Stimulated activated CD4-positive, alpha-beta T cell treated with anti-CD3 and anti-CD28 coated beads, Interleukin-4, amount 100 ng/mL, for 24 hours (primary cell): ENCODE measurements at places on chromosomes 11 and 22.

DNA sequence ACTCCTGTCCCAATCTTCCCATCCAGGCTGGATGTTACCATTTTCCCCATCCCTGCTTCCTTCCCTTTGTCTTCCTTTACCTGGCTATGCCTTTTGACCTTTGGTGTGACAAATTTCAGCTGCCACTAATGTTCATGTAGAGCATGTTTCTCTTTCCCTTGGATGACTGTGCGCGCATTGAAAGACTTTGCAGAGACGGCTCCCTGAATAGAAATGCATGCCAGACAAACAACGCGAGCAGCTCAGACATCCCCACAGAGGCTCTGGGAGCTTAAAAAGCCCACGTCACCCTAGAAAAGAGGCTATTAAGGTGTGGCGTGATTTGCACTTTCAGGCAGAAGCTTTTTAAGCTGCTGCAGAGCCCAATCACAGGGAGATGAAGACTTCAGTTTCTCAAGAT is 202.0 kb downstream of the NTM start:
- no peak for DNase-seq

GRCh38 chr11:64667154-64667745 is 55.7 kb downstream of the NRXN2 start:
- DNase-seq: no peak

DNA sequence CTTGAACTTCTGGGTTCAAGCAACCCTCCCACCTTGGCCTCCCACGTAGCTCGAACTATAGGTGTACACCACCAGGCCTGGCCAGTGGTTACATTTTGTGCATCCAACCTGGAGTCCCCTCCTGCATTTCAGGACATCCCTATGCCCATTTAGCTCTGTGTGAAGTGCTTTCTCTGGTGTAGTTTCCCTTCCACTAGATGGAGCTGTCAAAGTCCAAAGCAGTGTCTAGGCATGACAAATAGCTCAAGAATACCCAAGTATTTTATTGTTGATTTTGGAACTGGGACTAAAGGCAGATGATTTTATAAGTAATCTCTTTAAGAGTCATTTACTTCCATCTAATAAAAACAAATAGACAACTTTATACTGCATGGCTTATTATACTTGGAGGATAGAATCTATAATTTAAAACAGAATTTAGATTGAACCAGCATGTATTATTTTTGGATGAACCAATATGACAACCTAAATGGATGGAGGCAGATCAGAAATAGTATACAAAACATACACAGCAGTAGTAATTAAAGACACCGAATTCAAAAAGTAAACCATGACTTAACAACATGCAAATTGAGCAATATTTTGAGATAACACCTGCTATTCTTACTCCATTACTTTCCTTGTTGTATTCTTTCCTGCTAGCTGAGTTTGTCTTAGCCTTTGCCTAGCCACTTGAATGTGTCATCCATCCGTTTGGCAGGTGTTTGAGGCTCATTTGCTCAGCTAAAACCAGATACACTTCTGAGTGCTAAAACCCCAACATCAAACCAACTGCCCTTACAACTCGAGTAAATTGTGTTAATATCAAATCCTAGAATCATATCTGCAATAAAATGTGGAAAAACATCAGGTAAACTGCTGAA is 37.7 kb downstream of the EIF4ENIF1 start:
- peak; percentile 5 for DNase-seq

DNA sequence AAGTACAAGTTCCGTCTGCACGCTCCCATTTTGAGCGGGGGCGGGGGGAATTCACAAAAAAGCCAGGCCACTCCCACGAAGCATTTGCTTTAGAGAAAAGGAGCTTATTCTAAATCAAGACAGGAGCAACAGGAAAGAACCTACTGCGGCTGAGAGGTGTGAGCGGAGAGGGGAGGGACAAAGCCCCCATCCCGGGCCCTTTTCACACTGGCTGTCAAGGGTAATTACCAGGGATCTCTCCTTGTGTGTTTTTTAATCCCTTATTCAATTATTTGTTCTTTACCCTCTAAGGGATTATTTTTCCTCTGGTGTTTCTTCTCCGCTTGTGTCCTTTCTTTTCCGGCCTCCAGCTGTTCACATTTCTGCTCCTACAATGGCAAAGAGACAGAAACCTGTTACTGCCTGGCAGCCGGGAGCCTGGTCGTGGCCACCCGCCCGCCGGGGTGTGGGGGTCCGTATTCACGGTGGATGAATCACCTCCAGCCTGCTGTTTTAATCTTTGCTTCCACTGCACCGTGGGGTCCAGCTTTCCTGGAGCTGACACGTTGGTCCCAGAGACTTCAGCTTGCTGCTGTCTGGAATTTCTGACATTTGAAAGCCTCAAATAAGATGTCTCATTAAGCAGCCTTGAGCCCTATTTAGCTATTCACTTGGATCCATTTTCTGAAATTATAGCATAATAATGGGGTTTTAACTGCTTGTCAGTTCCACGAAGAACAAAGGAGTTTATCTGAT is 61.4 kb upstream of the FADD start:
- no peak for DNase-seq

- DNase-seq: no peak
Observed at GRCh38 chr11:107592813-107593212, 1.9 kb downstream of the ELMOD1 start.

- DNase-seq: no peak
Observed at GRCh38 chr11:1204381-1205101, 18.3 kb upstream of the MUC5B start.

DNA sequence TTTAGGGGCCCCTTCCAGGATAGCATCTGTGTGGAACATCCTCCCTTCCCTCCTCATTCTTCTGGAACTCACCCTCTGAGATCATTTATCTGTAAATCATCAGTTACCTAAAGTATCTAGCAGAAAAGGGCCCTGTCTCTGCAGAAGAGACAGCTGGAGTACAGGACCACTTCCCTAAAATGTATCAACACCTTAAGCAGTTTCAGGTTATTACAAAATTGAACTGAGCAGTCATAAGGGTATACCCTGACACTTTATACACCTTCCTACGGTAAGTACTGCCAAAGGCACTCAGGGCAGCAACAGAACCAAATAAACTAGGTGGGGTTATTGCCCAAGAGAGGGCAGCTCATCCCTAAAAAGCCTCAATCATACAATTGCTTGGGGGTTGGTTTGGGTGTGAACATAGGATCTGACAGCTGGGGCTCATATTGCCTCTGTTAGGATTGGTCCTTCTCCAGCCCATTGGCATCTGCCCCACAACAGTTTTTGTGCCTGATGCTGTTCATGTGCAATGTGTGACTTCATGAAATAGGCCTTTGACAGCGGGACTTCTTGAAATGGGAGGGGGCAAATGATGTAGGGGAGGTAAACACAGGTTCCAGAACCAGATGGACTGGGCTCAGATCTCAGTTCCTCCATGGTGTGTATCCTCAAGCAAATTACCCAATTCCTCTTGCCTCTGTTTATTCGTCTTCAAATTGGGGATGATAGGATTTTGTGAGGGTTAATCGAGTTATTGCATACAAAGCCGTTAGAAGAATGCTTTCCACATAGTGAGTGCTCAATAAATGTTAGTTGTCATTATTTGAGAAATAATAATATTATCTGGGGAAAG is 2.9 kb downstream of the POU2AF3 start:
- DNase-seq: no peak

DNA sequence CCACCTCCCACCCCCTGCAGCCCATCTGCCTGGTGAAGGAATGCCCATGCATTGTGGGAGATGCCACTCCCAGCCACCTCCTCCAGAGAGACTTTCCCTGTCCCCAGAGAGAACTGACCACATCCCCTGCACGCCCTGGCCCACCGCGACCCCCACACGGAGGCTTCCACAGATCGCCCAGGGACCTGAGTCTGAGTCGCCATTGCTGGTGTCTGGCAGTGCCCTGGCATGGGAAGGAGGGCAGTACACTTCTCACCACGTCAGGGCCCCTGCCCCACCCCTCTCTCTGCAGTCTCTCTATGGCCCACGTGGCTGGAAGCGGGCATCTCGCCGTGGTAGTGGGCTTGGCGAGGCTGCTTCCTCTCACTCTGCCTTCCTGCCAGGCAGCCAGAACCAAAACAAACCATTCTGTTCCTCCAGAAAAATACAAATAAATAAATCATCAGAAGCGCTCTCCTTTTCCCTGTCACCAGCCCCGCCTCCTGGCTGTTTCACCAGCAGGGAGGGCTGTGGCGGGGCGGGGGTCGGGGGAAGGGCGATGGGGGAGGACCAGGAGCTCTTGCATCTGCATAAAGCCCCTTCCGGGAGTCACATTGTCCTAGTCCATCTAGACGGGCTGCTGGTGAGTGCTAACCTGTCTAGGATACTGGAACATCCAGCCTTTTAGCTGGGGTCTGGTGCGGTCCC is 20.9 kb downstream of the SHISAL1 start:
- no peak for DNase-seq

DNA sequence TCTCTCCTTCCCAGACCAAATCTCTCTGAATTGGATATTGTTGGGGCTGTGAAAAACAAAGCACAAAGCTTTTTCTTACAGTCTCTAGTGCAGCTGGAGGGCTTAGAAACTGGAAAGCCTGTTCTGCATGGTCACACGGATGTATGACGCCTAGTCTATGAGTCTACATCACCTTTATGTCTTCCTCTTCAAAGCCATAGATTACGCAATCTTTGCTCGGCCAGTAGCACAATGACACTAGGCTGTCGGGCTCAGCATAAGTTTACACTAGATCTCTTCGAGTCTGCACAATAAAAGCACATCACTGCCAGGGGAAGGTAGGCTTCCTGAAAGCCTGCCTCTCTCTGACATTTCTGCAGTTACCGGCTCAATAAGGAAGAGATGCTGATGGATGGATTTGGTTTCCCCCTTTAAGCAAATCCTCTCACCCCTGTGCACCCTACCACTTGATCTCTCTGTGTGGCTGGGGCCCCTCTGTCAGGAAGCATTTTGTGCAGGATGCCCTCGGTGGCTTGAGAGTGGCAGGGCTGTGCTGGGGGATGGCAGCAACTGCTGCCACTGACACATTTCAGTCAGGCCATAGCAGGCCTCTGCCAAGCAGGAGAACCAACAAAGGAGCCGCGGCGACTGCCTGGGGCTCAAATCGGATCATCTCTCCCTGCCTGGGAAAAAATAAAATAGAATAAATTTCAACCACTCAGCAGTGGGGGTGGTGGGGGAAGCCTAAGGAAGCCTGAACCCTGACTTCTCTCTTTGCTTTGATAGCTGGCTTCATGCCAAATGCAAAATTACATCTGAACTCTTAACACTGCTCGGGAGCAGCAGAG is 1272.8 kb downstream of the LRRC4C start:
- no peak for DNase-seq

- no peak for DNase-seq
Observed at GRCh38 chr22:42335839-42336378, 65.5 kb upstream of the TCF20 start.

DNA sequence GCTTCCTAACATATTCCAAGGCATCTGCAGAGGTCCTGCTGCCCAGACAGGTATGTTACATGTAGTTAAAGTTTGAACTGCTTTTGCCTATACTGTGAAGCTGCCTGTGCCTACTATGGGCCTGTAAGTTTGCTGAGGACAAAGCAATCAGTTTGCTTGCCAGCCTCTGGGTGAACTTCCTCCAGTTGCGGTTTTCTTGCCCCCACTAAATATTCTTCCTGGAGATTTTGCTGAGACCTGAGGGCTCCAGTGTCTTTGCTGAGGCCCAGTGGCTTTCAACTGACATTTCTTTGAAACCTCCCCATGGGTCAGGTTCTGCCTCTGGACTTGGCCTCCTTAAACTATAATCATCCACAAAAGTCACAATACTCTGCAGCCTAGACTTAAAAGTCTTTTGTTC is 29.6 kb upstream of the MMP20 start:
- DNase-seq: no peak

DNA sequence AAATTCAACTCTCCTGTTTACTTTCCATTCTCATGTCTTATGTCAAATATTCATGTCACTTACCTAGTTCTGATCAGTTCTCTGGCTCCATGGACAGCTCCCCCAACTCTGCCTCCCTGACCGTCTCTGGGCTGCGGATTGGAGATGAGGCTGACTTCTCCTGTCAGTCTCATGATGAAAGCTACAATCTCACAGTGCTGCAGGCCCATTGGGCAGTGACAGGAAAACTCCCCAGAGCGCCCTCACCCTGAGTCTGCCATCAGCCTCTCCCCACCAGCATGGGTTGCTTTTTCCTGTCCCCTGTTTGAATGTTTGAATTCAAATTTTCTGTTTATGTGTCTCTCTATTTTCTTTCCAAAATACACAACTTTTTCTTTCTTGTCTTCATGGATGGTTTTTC is 63.8 kb upstream of the TOP3B start:
- no peak for DNase-seq

DNA sequence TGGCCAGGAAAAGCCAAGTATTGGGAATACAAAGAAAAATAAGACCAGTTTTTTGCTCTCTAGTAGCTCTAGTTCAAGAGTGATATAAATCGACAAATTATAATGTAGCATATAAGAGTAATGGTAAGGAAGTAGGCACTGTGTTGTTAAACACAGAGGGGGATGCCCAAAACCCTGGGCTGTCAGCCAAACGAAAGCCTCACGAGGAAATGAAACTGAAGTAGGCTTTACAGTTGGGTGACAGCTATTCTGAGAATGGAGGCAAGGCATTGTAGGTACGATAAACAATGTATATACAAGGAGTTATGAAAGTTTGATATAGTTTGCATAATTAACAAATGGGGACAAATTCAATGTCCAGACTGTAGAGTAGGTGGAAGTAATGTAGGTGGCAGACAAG is 176.4 kb downstream of the FAM181B start:
- no peak for DNase-seq

- DNase-seq: no peak
Observed at GRCh38 chr11:61956191-61957020, 6.3 kb downstream of the BEST1 start.

- no peak for DNase-seq
Observed at GRCh38 chr22:23533771-23534191, 46.3 kb downstream of the IGLL1 start.

- DNase-seq: no peak
Observed at GRCh38 chr11:37109286-37109585, 511.2 kb upstream of the RAG2 start.

DNA sequence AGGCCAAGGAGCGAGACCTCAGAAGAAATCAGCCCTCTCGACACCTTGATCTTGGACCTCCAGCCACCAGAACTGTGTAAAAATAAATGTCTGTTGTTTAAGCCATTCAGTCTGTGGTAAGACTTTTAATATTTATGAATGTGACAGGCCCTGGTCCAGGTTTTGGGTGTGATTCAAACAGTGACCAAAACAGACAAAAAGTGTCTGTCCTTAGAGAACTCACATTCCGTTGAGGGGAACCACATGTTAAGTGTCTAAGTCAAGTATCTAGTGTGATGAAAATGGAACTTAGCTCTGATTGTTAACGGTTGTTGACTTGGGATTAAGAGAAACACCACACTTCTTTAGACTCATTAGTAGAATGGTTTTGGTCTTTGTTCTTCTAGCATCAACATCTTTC is 22.2 kb downstream of the ATXN10 start:
- no peak for DNase-seq

GRCh38 chr11:83157594-83158356 is 844 bp downstream of the PCF11 start:
- DNase-seq: peak; percentile 55

DNA sequence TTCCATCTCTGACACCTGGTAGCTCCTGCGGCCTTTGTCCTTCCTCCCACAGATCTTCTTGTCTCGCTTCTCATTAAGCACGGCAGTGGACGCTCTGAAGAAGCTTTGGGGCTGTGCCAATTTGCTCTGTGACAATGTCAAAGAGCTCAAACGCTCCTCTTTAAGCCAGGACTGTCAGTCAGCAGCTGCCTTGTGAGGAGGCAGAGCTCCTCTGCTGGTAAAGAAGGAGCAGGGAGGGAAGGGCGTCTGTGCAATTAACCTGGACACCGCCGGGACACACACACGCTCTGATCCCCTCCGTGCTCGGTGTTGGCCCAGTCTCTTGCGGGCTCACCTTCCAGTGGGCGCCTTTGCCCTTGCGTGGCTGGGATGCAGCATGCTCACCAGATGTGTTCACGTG is 373.9 kb downstream of the BRD1 start:
- no peak for DNase-seq
